Iris pigment epithelial cell (primary cell): ENCODE measurements at places on chromosomes 5 and 9.

DNA sequence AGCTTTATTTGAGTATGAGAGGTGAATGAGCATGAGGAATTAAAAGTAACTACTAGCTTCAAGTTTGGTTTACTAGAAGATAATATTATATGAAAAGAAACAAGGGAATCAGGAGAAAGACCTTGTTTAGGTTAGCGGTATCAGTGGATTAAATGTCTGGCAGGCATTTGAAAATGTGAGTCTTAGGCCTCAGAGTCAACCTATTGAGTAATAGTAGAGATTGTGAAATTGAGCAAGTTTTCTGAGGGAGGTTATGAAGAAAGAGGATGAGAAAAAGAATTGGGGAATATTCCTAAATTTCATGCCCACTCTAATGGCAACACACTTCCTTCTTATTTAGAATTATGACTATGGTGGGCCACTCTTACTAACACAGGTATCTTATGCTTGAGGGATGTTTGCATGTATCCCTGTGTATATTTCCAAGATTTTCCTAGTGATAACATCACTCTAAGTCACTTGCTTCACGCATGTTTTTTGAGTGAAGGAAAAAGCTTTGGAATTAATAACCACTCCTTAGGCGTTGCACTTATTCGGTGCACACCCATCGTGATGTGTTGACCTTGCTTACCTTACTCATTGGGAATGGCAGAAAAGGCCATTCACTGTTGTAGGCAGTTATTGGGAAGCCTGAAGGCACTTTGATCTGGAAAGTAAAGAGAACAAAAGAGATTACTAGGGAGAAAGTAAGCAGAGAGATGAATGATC lies 8.2 kb upstream of the ELL2 start:
- DNase-seq, result peak; percentile 93

- DNase-seq, result no peak
These were observed 55.2 kb upstream of the DAPK1 start for GRCh38 chr9:87442451-87442850.

- DNase-seq, result peak; percentile 32
These were observed 2112.1 kb downstream of the MAT2B start for GRCh38 chr5:165617491-165617890.

DNA sequence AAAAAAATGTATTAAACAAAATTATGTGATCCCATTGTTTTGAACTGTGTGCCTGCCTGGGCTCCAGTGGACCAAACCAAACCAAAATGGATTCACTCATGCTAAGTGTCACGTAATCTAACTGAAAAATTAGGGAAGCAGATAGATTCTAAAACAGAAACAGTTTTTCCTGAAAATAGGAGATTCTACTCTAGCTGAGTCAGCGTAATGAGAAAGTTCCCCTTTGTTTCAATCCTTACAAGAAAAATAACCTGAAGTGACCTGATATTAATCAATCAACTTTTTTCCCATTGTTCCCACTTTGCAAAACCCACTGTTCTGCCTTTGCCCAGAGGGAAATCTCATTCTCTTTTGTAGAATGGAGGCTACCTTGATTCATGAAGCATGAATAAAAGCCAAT lies 682.4 kb upstream of the CDH10 start:
- no peak for DNase-seq

DNA sequence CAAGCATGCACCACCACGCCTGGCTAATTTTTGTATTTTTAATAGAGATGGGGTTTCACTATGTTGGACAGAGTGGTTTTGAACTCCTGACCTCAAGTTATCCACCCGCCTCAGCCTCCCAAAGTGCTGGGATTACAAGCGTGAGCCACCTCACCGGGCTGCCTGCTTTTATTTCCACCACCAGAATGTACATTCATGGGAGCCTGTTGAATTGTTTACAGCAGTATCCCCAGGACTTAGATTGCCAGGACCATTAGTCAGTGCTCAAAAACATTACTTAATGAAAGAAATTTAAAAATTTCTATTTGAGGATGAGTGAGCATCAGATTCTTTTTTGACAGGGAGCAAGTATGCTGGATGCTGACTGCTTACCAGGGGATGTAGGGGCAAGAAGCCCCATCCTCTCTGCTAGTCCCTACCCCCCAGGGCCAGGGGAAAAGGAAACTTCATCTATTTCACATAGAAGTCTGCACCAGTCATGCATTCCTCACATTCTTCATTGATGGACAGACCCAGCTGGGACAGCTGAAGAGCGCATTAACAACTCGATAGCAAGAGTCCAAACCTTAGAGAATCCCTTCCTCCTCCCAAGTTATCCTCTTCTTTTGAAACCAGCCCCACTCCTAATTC lies 10.3 kb upstream of the RGMB start:
- peak; percentile 97 for DNase-seq

DNA sequence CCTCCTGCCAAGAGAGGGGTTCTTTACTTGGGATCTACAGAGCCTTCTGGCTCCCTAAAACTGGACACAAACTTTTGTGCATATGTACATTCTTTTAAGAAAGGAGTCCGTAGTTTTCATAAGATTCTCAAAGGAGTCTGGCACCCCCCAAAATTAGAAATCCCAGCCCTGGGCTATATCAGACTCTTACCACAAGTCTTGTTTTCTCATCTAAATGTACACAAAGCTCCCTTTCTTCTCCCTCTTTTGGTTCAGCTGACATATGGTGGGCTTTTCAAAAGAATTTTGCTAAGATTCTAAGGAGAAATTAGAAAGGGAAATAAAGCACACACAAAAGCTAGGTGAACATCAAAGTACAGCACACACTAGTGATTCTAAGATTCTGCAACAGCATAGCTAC lies 114.4 kb downstream of the ENC1 start:
- no peak for DNase-seq

GRCh38 chr5:83877911-83878706 lies 157.5 kb upstream of the HAPLN1 start:
- DNase-seq, result peak; percentile 85

DNA sequence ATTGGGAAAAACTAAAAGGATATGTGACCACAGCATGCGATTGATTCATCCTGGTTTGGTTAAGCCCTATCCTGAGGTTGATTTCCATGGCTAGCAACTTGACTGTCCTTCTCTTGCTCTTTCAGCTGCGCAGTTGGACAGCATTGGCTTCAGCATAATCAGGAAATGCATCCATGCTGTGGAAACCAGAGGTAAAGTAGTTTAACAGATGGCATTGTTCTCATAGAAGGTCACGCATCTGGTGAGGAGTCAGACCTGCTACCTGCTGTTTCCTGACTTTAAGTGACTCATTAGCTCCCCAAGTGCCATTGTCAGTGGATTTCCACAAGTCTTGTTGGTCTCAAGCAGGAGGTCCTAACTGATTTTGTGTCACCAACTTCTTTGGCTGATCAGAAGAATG lies 266.9 kb downstream of the ARHGAP26 start:
- DNase-seq, result no peak

DNA sequence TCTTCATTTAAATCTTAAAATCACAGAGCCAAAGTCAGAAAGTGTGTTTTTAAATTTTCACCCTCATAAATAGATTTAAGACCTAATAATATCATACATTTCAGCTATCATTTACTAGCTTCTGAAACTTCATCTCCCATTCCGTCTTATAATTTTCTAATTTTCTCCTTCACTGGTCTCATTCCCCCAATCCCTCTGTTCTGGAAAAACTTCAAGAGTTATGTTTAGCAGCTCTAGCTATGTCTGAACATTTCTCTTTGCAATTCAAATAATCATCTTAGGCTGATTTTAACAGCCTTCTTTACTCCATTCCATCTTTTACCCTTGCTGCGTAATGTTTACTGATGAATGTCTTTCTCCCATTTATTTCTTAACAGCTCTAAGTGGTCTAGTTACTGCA lies 192.4 kb downstream of the SLF1 start:
- DNase-seq, result no peak

GRCh38 chr5:179112469-179113142 lies 52.4 kb downstream of the ZNF354C start:
- no peak for DNase-seq

DNA sequence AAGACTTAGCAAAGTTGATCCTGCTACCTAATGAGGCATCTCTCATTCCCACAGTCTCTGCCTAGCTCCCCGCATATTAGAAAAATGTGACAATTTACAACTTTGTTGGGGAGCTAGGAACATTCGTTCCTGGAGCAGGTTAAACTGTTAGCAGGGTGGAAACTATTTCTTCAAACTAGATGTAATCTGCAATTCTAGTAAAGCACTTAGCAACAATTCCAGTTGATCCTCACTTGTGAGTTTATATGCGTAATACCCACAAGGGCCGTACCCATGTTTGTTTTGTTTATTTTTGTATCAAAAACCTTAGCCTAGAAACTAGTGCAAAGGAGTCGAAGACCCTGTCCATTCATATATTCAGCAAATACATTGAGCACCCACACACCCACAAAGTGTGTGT lies 175.8 kb upstream of the DMAC1 start:
- DNase-seq, result no peak

DNA sequence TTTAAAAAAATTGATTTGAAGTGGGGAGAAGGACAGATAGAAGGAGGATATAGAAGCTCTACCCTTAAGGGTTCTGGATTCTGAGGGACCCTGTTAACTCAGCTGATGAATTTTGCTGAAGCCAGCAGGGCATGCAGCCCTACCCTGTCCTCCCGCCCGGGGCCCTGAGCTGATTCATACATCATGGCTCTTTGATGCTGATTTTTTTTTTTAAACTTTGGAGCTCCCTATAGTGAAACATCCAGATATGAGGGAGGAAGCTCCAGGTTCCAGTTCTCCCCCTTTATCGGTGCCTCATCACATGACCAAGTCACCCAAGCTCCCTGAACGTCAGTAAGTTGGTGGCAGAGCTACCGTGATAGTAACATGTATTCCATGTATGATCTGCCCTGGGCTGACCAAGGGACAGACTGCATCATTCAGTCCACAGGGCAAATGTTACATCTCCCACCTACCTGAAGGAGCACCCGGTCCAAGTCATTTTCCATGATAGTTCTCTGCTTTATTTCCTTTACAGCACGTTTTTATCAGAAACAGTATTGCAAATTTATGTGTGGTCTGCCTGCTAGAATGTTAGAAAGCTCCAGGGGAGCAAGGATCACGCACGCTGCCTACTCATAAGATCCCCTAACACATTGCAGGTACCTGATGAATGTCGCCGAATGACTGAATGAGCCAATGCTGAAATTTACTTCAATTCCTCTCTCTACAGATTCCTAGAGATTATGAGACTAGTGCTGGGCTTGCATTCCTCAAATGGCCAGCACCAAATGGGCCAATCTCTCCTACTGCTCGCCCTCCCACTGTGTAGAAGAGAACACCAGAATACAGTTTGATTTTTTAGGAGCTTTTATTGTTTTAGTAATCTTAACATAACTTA lies 25.9 kb downstream of the SPARC start:
- DNase-seq, result peak; percentile 70

GRCh38 chr9:4604678-4605095 lies 57.4 kb upstream of the PLPP6 start:
- peak; percentile 52 for DNase-seq

- DNase-seq, result no peak
These were observed 344.8 kb upstream of the RPS23 start for GRCh38 chr5:82622711-82623514.
